ENCODE measurements at places on chromosomes 5 and 9.

DNA sequence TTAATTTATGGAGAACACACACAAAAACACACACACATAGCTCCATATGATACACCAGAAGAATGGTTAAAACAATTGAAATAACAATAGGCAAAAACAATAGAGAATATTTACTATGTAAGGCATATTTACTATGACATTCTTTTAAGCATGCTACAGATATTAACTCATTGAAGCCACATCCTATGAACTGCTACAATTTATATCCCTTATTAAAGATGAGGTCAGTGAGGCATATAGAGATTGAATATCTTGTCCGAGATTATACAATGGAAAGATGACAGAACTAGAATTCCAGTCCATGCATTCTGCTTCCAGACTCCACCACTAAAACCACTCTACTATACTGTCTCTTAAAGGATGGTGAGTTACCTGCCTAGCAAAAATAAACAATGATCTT lies 60.7 kb downstream of the ADAMTS12 start:
- no peak for DNase-seq

- peak; percentile 26 for DNase-seq
Measured at GRCh38 chr5:154371687-154372086, 74.1 kb upstream of the SAP30L start.

GRCh38 chr5:14512574-14512973 lies 69.0 kb upstream of the OTULINL start:
- no peak for DNase-seq

DNA sequence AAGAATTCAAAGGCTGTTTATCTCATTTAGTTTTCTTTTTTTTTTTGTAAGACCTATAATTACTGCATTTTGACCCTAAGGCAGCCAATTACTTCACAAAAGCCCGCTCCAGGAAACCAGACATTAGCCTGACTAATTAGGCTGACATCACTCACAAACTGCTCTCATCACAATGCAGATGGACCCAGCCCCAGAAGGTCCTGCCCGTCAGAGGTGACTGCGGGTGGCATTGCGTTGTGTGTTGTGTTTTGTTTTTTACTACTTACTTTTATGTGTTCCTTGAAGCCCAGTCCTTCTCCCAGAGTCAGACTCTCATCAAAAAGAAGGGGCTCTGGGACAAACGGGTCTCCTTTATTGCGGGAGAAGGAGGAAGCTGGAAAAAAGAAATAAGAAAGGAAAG lies 172.2 kb downstream of the HSD17B3 start:
- no peak for DNase-seq

- DNase-seq: no peak
Measured at GRCh38 chr5:84383296-84383815, 1.3 kb downstream of the EDIL3 start.

GRCh38 chr5:111252799-111253545 lies 28.8 kb downstream of the CAMK4 start:
- no peak for DNase-seq

- no peak for DNase-seq
Measured at GRCh38 chr9:34070606-34071324, 22.1 kb upstream of the UBAP2 start.

DNA sequence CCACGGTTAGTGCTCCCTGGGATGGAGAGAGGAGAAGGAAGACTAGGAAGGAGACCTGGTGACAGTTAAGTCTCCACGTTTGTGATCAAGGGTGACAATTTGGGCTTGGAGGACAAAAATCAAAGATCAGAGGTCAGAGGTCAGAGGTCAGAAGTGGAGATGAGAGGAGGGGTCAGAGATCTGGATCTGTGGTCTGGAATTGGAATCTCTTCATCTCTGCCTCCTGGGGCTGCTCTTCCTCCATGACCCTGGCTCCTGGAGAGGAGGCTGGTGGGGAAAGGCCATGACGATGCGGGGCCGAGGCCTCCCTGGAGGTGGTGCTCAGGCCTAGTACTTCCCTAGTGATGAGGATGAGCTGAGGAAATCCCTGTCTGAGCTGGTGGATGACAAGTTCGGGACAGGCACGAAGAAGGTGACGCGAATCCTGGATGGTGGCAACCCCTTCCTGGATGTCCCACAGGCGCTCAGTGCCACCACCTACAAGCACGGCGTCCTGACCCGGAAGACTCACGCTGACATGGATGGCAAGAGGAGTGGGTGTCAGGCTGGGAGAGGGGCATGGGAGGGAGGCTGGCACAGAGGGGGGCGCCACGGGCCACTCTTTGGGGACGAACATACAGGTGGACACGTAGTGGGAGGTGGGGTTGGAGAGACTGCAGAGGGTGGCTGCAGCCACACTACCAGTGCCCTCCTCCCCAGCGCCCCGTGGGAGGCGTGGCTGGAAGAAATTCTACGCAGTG lies 41.0 kb downstream of the PSD2 start:
- no peak for DNase-seq

- DNase-seq: peak; percentile 62
Measured at GRCh38 chr9:104091708-104092107, 2.4 kb upstream of the SMC2 start.

DNA sequence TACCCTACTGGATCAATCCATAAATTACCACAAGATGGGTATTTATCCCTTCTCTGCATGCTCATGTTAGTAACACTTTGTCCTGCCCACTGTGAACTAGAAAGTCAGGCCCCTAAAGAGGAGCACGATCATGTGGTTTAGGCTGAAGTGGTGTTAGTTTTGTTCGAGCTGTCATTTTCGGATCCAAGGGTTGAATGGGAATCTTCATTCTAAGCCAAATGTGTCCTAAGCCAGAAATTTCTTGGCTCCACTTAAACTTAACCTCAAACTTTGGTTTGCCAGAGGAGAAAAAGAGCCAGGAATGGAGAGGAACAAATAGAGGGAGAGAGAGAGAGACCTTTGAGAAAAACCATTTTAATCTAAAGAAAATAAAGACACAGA lies 837.7 kb upstream of the ZNF608 start:
- no peak for DNase-seq

GRCh38 chr9:120538339-120538738 lies 41.6 kb downstream of the CDK5RAP2 start:
- DNase-seq: no peak

- DNase-seq: no peak
Measured at GRCh38 chr9:129613520-129614175, 7.3 kb downstream of the C9orf50 start.

- DNase-seq: peak; percentile 48
Measured at GRCh38 chr9:111896942-111897600, 457 bp downstream of the UGCG start.
